ENCODE measurements at places on chromosomes 12 and 14.

DNA sequence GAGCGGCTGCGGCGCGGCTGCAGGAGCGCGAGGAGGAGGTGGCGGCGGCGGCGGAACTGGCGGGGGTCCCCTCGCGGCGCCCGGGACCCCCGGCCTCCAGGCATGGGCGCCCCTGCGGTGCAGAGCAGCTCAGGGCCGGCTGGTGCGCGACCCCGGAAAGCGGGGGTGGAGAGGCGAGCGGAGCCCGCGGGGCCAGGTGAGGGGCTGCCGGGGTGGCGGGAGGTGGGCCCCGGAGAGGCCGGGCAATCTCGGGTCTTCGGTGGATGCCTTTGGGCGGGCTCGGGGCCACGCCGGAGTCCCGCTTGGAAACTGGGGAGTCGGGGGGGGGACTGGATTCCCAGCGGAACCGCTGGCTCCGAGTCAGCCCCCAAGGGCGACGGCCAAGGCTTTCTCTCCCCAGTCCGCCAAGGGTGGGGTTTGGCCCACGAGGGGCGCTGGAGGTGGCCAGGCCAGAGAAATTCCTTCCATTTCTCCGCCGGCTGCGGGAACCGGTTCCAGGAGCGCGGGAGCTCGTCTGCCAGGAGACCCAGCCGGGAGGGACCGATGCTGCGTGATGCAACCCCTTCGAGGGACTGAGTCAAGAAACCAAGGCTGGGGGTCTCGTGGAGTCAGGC, 13.9 kb upstream of the NR4A1 start:
- DNase-seq: no peak

DNA sequence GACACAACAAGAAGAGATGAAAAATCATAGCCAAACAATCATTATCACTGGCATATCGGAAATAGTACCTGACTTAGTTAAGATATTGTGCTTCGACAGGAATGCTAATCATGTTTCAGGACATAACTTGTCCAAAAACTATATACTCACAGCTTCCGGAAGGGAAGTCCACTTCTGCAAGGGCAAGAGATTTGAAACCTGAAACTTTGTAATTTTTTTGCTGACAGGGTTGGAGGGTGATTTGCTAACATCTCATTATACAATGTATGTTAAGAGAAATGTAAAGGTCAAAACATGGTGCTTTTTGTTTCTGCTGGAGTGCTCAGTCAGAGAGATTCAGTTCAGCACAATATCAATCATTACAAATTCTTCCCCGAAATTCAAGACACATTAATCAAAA, 200.3 kb downstream of the CNTN1 start:
- DNase-seq: no peak

DNA sequence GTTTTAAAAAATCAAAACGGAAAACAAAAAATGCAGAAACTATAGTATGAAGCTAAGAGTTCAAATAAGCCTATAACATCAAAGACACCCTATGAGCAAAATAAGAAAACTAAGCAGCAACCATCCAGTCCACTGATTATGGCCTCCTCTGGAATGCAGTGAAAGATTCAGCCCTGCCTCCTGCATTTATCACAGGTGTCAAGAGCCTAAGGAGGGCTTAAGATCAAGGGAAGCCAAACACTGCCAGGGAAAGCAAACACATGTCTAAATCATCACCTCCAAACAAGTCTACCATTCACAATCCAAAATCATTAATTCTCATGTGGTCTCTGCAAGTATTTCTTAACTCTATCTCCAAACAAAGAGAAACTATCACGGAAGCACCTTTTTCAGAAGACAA, 28.4 kb downstream of the SARNP start:
- DNase-seq: no peak

GRCh38 chr12:56102683-56103065, 1.7 kb upstream of the PA2G4 start:
- no peak for DNase-seq

GRCh38 chr14:91372671-91373495, 44.7 kb downstream of the CCDC88C start:
- no peak for DNase-seq

GRCh38 chr14:97649752-97650151, 852.6 kb downstream of the VRK1 start:
- no peak for DNase-seq

- no peak for DNase-seq
These were observed 1493.1 kb upstream of the FLRT2 start for GRCh38 chr14:84036840-84037239.

GRCh38 chr14:95547272-95547625, 12.4 kb downstream of the GLRX5 start:
- no peak for DNase-seq

GRCh38 chr14:100536121-100536510, 51.1 kb downstream of the BEGAIN start:
- DNase-seq: peak; percentile 7

DNA sequence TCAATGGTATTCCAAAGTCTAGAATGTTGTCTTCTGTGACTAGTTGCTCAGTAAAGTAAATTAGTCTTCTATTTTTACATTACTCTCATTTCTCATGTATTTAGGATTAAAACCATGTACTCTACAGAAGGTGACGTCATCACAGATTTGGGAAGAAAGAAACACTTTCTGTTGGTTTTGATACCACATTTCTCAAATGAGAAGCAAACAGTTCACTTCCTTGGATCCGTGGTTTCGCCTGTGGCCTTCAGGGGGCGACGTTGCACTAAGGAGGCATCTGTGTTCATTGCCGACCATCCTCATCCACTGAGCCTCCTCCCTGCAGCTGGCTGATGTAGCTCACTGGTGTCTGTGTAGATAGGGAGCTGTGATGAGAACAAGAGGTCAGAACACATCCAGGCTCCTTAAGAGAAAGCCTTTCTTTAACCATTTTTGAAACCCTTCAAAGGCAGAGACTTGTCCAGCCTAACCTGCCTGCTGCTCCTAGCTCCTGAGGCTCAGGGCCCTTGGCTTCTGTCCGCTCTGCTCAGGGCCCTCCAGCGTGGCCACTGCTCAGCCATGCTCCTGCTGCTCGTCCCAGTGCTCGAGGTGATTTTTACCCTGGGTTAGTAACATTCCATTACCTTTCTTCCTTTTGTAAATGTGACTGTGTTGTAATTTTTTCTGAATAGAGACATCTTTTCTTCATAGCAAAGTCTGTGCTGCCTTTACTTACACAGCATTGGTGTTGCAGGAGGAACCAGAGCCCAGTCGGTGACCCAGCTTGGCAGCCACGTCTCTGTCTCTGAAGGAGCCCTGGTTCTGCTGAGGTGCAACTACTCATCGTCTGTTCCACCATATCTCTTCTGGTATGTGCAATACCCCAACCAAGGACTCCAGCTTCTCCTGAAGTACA, 220.6 kb upstream of the OR4E1 start:
- no peak for DNase-seq

DNA sequence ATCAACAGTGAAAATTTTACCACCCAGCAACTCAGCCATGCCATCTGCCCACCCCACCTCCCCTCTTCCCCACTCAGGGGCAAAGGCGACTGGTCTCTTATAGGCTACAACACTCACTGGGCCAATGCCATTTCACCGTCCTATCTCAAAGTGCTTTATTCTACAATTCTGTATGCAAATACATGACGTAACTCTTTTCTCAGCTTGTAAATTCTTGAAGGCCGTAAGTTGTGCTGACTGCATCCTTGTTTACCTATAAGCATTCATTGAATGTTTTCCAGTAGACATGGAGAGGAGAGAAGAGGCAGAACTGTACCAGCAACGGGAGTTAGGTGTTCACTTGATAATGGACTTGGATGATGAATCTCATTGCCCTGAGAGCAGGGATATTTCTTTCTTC, 15.6 kb downstream of the BCL2L14 start:
- DNase-seq: no peak

DNA sequence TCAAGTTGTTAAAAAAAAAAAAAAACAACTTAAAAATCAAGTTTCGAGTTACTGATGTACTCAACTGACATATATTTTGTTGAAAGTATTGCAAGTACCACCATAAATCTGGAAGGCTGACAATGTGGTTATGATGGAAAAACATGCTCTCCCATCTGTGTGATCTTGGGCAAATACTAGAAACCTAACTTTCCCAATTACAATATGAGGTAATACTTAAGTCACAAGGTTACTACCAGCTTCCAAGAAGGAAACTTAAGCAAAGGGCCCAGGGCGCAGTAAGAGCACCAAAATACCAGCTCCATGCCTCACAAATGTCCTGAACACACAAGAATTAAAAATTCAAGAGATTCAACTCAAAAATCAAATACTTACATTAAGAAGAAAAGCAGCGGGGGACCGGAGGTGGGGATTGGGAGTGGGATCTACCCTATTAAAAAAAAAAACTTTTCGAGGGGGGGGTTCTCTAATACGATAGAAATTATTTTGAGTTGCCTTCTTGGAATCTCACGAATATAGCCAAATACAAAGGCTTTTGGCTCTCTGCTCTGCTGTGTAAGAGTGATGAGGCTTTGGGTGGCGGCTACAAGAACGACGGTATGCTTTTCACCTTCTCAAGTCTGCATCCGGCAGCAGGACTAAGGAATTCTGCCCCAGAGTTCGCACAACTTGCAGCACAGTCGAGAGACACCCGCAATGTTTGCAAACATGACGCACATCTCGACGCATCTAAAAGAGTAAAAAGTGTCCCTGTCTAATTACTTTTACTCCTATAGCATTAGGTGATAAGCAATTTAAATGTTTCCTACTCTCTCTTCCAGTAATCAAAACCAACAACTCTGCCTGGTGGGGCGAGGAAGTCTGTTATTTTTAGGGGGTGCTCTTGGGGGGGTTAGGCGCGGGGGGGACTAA, 1.1 kb downstream of the SAV1 start:
- no peak for DNase-seq

- DNase-seq: no peak
These were observed 34.6 kb upstream of the BEGAIN start for GRCh38 chr14:100621806-100622205.

DNA sequence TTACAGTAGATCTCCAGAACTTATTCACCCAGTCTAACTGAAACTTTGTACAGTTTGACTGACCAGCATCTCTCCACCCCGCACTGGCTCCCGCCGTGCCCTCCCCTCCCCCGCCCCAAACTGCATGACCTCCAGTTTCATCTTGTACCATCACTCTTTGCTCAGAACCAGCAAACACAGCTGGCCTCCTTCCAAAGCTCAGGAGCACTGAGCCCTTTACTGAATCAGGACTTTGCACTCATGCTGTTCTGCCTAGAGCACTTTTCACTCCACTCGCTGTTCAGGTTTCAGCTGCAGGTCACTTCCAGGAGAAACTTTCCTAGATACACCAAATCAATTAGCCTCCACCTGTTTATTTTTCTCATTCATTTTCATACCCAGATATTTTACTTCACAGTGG, 455.3 kb upstream of the PDE3A start:
- no peak for DNase-seq

GRCh38 chr14:101460521-101460920, 100.8 kb upstream of the DIO3 start:
- no peak for DNase-seq

DNA sequence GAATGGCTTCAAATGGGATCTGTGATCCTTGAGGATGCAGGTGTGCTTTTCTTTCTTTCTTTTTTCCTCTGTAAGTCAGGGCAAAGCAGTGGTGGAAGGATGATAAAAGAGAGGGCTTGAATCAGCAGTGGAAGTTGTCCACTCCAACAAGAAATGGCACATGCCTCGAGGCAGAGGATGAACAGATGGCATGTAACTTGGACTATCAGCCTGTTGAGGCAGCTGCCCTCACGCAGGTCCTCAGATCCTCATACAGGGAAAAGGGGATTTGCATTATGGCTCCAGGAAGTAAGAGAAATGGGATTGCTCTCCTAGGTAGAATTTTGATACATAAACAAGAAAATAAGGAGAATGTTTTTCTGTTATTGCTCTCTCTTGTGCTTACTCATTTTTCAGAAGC, 368.0 kb downstream of the FUT8 start:
- DNase-seq: no peak

GRCh38 chr12:119100933-119101332, 77.8 kb upstream of the HSPB8 start:
- DNase-seq: no peak

GRCh38 chr12:18320036-18320617, 58.8 kb downstream of the PIK3C2G start:
- DNase-seq: no peak

GRCh38 chr12:14400599-14400998, 35.1 kb downstream of the ATF7IP start:
- no peak for DNase-seq

- no peak for DNase-seq
These were observed 17.0 kb downstream of the CAMKK2 start for GRCh38 chr12:121279507-121279915.

GRCh38 chr14:89217891-89218290, 199.1 kb downstream of the FOXN3 start:
- no peak for DNase-seq

GRCh38 chr14:95523051-95523814, 6.8 kb upstream of the SYNE3 start:
- DNase-seq: no peak
